ENCODE measurements at places on chromosomes 3 and 15.

GRCh38 chr15:59924812-59925522, 79.1 kb upstream of the FOXB1 start:
- DNase-seq: no peak

DNA sequence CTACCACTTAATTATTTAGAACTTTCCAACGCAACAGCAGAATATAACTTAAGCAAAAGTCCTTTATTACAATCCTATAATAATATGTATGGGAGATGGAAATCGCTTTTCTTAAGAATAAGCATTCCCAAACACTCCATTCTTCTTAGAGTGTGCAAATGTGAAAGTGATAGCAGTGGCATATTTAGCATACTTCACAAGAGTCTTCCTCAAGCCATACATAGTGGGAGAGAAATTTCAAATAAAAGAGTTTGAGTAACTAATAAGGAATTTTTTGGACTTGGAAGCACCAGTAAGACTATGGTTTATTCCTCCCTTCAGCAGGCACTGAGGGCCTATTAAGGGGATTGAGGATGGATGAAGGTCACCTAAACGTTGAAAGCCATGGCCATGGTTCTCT, 22.1 kb upstream of the BNC1 start:
- no peak for DNase-seq

GRCh38 chr15:71109905-71110304, 5.4 kb upstream of the THSD4 start:
- no peak for DNase-seq

DNA sequence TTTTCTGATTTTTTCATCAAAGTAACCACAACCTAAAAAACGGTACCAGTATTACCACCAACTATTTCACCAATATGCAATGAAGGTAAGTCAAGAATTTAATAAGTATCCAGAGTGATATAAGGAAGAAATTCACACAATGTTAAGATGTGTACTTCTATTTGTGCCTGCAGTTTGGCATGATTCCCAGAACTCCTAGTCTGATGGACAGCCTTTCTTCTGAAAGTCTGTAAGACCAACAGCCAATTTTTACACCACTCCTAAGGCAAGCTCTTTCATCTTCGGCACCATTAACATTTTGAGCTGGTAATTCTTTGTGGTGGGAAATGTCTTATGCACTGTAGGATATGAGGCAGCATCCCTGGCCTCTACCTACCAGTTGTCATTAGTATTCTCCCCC, 108.3 kb downstream of the VPS13C start:
- no peak for DNase-seq

DNA sequence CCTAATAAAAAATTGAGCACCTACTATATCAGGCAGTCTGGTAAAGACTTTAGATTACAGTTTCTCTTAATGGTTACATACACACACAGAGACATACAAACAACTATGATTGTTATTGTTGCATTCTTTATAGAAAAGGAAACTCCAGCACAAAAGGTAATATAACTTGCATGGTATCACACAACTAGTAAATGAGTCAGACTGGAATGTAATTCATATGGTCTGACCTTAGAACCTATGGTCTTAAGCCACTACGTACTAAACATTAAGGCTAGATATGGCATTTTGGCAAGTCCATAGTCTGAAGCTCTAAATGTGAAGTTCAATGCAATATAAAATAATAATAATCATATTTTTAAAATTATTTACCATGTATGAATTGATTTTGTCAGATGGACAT, 380.6 kb downstream of the LSAMP start:
- DNase-seq: no peak

GRCh38 chr3:74465715-74466410, 148.6 kb downstream of the CNTN3 start:
- no peak for DNase-seq

GRCh38 chr15:89143503-89144162, 55.4 kb downstream of the ABHD2 start:
- DNase-seq: no peak
